ENCODE measurements at places on chromosomes 6 and 20.

GRCh38 chr6:97111243-97111642 lies 171.8 kb downstream of the MMS22L start:
- no peak for DNase-seq

GRCh38 chr20:10863337-10864060 lies 189.7 kb upstream of the JAG1 start:
- DNase-seq: no peak

- DNase-seq: no peak
Measured at GRCh38 chr6:137692806-137693205, 174.3 kb upstream of the TNFAIP3 start.

DNA sequence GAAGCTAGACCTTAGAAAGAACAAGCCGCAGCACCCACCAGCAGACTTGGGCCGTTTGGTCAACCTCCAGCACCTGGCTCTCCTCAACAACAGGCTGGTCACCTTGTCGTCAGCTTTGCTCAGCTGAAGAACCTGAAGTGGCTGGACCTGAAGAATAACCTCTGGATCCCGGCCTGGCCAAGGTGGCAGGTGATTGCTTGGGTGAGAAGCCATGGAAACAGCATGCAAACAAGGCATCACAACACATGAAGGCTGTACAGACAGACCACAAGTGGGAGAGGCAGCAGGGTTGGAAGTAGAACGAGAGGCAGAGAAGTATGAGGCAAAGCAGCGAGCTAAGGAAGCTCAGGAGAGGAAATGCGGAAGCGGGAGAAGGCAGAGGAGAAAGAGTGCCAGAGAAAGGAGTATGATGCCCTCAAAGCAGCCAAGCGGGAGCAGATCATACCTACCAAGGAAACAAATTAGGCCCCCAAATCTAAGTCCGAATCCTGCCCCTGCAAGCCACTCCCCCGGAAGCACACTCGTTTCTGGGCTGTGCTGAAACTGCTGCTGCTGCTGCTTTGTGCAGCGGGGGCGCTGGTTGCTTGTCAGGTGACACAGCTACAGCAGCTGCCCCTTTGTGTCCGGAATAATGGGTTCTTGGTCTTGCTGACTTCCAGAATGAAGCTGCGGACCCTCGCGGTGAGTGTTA lies 121.6 kb upstream of the LGSN start:
- DNase-seq: peak; percentile 88

- DNase-seq: peak; percentile 57
Measured at GRCh38 chr6:42045538-42046460, 4.5 kb upstream of the TAF8 start.

GRCh38 chr6:135390458-135390857 lies 107.1 kb downstream of the AHI1 start:
- no peak for DNase-seq

DNA sequence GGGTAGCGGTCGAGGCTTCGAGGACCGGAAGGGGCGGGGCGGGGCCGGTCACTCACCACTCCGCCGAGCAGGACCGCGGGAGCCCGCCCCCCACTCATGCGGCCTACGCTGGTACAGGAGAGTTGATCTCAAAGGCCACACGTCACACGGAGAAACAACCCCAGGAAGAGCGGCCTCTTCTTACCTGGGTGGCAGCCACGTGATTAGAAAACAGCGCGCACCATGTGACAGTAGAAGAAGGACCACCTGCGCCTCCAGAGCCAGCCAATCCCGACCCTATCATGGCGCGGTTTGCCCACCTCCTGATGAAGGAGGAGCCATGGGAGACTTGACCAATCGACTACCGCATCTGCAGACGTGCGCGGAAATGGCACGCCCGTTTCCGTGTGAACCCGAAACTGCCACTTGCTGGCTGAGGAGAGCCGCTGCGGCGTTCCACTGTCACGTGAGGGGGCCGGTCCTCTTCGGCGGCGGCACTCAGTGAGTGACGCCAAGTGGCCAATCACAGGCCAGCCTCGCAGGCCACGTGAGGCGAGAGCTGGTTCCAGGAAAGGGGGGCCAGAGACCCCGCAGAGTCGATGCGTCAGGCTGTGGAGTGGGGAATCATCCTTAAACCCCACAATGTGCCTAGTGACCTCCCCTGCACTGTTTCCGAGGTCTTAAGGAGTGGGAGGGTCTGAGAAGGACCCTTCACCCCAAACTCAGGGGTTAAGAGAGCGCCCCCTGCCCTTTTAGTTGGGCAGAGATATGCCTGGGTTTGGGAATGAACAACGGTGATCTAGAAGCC lies at the start of gene CUTA:
TSS of gene CUTA (minus strand) at position 205 of the 787 bp plus-strand sequence. CDS start at position 98, 107 bp downstream.
- DNase-seq: peak; percentile 99

GRCh38 chr6:138970856-138971425 lies 17.1 kb downstream of the REPS1 start:
- no peak for DNase-seq

- no peak for DNase-seq
Measured at GRCh38 chr6:112178846-112179245, 75.5 kb downstream of the LAMA4 start.

DNA sequence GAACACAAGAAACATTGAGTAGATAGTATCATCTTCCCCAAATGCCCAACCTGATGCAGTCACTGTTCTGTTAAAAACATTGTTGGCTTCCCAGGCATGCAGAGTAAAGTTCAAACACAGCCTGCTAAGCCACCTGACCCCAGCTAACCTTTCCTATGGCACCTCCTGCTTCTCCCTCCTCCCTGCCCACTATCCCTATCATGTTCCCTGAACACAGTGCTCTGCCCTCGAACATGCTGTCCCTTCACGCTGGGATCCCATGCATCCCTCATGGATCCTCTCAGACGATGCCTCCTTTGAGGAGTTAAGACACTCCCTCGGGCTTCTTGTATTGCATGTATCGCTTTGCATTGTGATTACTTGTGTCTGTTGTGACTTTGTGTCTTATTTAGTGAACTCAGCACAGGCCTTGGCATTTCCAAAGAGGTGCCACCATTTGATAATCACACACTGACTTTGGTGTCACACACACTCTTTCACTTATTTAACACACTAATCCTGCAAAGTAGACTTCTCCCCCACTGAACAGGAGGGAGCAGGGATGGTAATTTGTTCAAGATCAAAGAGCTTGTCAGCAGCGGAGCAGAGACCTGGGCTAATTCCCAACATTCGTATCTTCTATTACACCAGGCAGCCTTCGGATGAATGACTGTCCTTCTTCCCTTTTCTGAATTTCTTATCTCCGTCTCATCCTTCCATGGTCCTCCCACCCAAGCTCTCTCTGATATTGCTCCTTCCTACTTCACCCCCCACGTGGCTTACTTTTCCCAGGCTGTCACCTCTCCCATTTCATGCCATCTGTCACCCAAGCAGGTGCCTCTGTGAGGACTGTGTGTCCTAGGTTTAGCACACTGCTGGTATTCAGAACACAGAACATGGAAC lies 28.3 kb upstream of the SMIM29 start:
- DNase-seq: no peak

DNA sequence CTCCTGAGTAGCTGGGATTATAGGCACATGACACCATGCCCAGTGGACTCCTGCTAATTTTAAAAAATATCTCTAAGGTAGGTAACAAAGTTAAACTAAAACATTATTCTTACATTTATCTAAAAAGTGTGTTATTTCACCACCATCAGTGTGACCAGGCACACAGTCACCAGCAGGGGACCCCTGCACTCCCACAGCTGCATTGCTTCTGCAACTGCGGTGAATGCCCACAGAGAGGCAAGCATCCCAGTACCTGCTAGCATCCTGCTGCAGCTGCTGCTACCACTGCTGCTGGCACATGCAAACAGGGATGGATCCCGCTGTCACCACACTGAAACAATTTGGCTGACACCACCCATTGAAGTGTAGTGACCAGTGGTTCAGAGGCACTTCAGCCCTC lies 21.9 kb upstream of the EPB41L2 start:
- no peak for DNase-seq

GRCh38 chr6:7247828-7248227 lies 65.2 kb downstream of the SSR1 start:
- no peak for DNase-seq

- DNase-seq: no peak
Measured at GRCh38 chr6:165615636-165616035, 47.4 kb downstream of the PDE10A start.

DNA sequence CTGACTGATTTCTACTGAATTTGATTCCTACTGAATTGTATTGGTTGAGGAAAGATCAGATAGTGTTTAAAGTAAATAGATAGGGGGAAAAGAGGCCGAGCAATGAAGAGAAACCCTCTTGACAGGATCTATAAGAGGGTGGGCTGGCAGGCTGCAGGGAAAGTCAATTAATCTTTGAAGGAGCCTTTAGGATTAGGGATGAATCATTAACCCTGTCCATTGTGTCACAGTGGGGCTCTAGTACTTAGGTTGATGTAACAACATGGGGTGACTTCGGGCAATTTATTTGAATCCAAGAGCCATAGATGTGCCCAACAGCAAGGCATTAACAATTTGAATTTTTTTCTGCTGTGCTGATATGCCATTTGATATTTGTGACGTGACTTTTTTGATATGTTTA lies 7.5 kb downstream of the RFX6 start:
- DNase-seq: no peak

DNA sequence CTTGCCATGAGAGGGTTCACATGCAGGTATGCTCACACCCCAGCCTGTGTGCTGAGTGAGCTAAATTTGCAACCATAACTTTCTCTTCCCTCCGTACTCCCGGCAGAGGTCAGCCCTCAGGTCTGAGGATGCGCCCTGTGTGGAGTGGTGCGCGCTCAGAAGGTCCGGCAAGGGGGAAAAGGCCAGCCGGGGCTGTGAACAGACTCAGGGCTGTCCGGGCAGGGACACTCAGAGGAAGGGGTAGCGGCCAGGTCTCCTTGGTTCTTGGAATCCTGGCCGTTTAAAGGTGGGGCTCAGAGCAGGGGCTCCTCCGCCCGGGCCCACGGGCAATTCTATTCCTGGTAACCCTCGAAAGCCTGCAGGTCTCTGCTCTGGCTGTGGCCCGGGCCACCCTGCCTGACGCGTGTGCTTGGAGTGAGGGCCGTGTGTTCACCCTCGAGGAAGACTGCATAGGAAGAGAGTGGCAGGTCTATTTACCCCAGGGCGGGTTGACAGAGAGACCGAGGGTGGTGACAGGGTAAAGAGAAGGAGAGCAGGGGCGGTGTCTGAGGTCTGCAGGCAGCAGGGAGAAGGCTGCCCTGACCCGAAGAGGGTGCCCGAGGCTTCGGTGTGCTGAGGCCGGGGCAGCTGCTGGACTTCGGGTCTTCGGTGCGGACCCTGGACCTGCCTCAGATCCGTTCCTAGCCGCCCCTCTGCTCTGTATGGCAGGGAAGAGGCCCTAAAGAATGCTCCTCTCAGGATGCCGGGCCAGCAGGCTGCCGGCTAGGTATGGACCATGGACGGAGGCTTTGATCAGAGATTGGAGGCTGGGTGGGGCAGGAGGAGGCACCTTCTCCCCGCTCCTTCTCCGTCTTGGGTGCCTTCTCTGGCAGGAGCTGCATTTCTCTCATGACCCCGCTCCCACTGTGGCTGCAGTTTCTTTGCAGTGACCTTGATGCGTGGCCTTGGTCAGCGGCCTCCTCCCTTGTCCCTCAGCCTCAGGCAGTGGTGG lies 131.1 kb upstream of the ARMC2 start:
- no peak for DNase-seq

- no peak for DNase-seq
Measured at GRCh38 chr6:4740032-4740431, 36.2 kb upstream of the CDYL start.

- DNase-seq: no peak
Measured at GRCh38 chr6:22448291-22448711, 121.1 kb upstream of the HDGFL1 start.

GRCh38 chr6:111900735-111901134 lies 27.5 kb upstream of the FYN start:
- no peak for DNase-seq

- DNase-seq: no peak
Measured at GRCh38 chr6:70763754-70764510, 96.2 kb downstream of the SMAP1 start.

- DNase-seq: no peak
Measured at GRCh38 chr20:17992224-17992637, 23.4 kb downstream of the MGME1 start.

DNA sequence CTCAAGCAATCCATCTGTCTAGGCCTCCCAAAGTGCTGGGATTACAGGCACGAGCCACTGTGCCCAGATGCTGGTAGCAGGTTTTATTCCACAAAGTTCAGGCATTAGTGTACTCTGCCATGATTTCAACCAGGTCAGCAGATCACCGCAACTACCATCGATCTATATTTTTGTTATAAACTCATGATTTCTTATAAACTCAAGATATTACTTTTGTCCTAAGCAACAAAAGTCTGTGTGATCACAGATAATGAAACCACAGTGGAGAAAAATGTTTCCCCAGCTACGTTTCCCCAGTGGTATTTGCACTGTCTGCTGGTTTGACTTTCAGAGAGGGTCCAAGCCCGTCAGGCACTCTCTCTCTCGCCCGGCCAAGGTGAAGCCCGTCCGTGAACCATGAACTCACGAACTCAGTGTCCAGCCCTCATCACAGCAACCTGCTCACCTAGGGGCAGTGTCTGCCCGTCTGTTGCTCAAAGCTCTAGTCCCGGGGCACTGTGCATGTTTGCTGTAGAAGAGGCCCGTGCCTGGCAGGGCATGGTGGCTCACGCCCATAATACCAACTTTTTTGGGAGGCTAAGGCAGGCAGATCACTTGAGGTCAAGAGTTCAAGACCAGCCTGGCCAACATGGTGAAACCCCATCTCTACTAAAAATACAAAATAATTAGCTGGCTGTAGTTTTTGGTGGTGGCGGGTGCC lies 7.0 kb downstream of the SLC4A11 start:
- DNase-seq: no peak

DNA sequence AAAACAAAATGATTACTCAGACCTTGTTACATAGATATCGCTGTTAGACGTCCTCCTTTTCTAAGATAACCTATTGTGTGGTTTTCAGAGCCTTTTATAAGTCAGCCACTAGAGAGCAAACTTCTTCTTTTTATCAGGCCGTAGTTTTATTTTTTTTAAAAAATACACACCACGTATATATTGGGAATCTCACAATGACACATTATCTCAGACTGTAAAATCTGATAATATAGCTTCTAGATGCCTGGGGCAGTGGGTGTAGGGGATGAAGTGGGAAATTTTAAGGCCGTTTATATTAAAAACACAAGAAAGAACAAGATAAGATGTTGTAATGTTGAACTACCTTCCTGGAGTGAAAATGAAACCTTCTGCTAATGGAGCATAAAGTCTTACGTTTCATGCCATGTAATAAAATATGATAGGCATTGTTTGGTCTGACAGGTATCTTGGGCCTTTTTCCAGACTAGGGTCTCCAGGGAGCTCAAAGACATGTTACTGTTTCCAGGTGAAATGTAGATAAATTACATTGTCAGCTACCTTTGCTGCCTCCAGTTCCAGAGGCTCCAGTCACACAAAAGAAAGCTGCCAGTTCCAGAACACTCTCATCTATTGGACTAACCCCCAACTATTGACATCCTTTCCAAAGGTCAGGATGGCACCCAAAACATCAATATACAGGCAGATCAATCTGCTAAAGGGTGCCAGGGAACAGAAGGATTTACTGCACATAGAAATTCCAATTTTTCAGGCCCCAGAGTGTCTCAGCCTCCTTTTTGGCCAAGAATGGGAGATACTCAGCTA lies 130.2 kb upstream of the AKIRIN2 start:
- DNase-seq: no peak

- no peak for DNase-seq
Measured at GRCh38 chr6:95578106-95578410, 723 bp downstream of the MANEA start.

GRCh38 chr6:167474725-167475124 lies 149.8 kb downstream of the TTLL2 start:
- no peak for DNase-seq

- no peak for DNase-seq
Measured at GRCh38 chr6:8420031-8420588, 15.2 kb downstream of the SLC35B3 start.

GRCh38 chr6:56101141-56101553 lies 146.2 kb downstream of the COL21A1 start:
- DNase-seq: no peak

All from NCI-H774 (cell line).